Right ventricle myocardium inferior (tissue), 1 donor: ENCODE measurements at places on chromosomes 7 and 10. TPM values are rescaled to one million over a fixed set of nuclear protein-coding genes. Genes with fewer than 3 reads are reported as not detected.

DNA sequence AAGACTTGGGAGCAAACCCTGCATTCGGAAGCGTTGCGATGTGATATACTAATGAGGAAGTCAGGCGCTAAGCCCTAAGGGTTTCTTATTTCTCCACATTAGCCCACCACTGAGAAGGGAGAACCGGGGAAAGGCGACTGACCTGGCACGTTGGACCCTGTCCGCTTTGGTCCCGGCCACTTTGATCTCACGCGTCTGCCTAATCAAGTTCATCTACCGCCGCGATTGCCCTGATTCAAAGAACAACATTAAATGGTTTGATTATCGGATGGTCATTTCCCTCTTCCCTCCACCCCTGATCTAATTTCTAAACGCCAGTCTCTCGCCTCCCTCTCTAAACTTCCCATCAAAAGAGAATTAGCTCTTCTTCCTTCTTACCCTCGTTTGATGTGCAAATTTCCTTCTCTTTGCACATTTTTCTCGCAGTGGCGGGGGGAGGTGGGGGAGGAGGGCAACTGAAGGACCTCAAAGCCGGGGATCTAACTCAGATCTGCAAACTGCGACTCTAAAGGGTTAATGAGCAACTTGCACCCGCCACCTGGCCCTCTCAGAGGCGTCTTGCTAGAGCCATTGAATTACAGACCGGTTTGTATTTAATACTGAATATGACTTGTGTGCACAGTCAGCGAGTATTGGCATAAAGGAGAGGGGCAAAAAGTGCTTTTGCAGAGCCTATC lies 687 bp upstream of the DKK1 start:
- no peak for DNase-seq

DNA sequence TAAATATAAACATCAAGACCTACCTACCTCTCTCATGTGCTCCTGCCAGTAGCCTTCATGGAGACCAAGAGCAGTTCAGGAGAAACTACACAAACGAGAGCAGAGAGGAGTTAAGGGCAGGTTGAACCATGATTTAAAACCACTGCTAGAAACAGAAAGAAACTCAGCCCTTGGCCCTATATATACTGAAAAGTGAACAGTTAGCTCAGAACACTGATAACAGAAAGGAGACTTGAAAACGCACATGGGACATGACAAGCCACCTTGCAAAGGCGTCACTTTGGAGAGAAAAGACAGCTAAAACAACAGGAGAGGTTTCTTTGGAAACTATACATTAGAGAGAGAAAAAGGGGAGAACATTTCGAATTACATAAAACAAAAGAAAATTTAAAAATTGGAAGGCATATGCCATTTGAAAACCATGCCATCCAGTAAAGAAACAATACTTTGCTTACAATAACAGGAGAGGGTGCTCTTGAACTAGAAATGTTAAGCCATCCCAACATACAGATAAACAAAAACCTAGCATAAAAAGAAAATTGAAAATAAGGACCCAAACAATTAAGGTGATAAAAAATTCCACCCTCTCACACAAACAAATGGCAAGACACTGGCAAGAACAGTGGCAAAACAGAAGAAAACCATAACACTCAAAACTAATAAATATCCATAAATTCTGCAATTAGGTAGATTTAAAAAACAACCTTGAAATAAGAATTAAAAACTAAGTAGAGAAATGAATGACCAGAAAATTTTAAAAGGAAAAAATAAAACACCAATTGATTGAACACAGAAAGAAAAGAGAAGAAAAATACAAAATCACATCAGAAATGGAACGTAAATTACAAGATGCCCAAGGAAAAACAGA lies 232.7 kb downstream of the IMMP2L start:
- DNase-seq: no peak

- no peak for DNase-seq
Observed at GRCh38 chr7:68065581-68065980, 1068.9 kb downstream of the TYW1 start.

GRCh38 chr7:51045319-51046102 lies 262.8 kb upstream of the GRB10 start:
- no peak for DNase-seq

DNA sequence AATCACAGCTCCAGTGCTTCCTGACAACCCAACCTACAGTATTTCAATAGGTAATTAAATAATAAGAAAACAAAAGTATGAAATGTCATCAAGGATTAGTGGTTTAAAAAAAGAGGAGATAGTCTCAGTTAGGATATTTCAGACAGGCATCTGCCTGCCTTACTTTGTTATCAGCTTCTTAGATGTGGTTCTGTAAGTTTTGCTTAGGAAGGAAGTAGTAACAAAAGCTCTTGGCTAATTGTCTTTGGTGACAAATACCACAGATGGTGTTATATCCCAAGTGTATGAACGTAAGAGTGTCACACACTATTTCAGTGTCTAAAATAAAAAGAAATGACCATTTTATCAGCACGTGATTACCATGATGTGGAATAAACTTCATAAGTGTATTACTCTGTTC lies 9.8 kb upstream of the ACTA2 start:
- DNase-seq: no peak

CRHR2 gene
- 0.35 TPM for total RNA-seq

TMEM270 gene
- total RNA-seq: not detected

CFAP43 gene
- total RNA-seq: 0.19 TPM

GRB10 gene
- total RNA-seq: 34.7 TPM

DNA sequence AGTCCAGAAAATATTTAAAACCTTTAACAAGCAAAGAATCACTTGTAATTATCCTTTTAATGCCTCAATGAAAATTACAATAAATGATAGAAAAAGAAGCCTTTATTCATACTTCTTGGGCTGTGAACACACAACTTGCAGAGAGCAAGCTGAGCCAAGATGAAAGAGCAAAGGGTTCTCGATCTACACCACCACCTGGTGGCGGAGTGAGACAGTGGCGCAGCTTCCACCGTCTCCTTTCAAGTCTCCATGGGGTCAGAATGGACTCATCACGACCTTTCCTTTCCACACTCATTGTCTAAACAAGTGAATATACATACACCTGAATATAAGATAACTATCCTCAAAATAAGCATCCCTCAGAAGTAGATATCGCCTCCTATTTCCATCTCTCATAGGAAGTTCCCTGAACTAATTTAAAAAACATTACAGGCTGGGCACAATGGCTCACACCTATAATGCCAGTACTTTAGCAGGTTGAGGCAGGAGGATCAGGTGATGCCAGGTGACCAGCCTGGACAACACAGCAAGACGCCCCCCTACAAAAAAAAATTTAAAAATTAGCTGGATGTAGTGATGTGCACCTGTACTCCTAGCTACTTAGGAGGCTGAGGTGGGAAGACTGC lies 40.7 kb downstream of the ATE1 start:
- no peak for DNase-seq

- no peak for DNase-seq
Observed at GRCh38 chr10:121659236-121659635, 61.0 kb upstream of the FGFR2 start.

SKIDA1 gene
- total RNA-seq: 2.6 TPM

ZNF488 gene
- total RNA-seq: not detected

DNA sequence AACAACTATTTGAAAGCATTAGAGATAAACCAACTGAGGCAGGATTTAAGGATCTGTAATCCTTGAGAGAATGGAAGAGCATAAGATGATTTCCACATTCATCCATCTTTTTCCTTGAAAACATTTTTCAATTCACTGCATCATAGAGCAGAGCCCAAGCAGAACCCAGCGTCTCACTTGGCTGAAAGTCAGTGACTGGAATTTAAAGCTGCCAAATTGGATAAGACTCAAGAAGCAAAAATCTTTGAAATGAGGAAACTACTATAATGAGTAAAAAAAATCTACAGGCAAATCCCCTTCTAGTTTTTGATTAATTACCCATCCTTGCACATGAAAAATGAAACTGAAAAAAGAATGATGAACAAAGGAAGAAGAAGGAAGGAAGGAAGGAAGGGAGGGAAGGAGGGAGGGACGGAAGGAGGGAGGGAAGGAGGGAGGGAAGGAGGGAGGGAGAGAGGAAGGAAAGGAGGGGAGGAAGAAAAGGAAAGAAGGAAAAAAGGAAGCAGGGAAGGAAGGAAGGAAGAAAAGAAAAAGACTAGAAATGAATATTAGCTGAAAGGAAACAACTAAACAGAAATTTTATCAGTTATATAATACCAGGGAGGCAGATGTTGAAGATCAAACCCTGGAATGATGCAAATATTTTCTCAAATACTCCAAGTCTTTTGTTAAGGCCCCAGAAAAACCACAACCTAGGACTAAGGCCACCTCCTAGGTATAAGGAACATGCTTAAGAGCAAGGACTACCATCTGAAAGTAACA lies 336.3 kb upstream of the MAGI2 start:
- DNase-seq: no peak

GRCh38 chr10:101466016-101466912 lies 112.3 kb downstream of the BTRC start:
- no peak for DNase-seq

PFKFB3 gene
- 28.1 TPM for total RNA-seq

DNA sequence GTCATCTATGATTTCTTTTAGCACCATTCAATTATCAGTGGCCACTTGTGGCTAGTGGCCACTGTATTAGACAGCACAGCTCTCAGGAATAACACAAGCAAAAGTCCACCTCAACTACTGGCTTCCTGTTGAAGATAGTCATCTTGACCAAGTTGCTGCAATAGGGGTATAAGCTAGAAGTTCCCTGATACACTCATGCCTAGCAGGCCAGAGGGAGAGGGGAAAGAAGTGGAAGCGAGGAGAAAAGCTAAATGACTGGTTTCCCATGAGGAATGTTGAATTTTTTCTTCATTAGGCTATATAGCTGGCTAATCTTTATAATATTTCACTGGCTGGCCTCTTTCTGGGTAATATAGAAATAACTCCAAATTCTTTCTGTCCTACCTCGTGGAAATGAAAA lies 327.5 kb upstream of the MEOX2 start:
- DNase-seq: no peak

DNA sequence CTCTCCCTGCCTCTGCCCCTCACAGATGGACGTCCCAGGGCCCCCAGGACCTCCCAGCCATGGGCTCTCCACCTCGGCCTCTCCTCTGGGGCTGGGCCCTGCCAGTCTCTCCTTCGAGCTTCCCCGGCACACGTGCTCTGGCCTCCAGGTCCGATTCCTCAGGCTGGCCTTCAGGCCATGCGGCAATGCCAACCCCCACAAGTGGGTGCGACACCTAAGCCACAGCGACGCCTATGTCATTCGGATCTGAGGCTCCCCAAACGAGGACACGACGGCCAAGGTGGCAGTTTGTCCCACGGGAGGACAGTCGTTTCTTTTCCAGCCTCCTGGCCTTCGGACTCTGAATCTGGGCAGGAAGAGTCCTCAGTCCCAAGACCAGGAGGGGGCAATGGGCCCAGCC lies 5.2 kb downstream of the AP4M1 start:
- no peak for DNase-seq

DNA sequence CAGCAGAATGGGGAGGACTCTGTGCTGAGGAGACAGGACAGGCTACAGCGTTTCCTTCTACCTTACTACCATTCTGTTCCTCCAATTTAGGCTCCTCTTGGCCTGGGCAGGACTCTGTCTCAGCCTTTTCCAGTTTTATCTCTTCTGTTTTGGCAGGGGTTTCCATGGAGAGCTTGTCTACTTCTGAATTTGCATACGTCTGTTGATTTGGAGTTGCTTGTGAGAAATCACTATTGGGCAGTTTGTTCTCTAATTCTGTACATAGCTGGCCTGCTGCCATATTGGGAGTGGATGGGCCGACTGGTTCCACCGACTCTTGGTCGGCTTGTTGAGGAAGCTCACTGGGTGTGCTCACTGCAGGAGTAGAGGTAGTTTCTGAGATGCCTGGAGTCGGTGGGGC lies 136.8 kb downstream of the GALNT11 start:
- no peak for DNase-seq

DNA sequence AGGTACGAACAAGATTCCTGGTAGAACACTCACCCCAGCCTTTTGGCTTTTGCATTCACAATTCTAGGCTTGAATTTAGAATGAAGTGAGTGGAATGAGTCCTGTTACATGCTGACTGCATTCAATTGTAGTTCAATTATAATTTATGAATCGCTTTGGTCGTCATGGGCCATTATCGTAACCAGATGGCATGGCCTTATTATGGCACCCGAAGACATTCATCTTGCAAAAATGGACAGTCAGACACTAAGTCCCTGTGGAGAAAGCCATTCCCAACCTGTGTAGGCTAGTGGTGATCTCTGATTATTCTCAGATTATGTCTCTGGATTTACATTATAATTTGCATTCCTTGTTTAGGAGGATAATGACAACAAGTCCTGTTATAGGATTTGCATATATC lies 292.4 kb upstream of the NPSR1 start:
- no peak for DNase-seq

DNA sequence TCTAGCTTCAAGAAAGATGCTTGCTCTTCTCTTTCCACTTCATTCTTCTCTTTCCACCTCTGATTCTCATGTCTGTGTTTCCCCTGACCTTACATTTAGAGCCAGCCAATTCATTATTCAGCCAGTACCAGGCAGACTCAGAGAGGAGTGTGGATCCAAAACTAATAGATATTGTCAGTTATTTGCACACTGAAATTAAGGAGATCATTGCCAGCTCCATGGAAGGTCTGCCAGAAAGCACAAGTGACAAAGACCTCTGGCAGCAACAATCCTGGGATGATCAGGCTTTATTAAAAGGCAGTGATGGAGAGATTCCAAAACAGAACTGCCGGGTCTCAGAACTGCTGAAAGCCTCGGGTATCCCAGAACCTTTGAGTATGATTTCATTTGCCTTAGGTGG lies 749.4 kb downstream of the XPNPEP1 start:
- DNase-seq: no peak

DNA sequence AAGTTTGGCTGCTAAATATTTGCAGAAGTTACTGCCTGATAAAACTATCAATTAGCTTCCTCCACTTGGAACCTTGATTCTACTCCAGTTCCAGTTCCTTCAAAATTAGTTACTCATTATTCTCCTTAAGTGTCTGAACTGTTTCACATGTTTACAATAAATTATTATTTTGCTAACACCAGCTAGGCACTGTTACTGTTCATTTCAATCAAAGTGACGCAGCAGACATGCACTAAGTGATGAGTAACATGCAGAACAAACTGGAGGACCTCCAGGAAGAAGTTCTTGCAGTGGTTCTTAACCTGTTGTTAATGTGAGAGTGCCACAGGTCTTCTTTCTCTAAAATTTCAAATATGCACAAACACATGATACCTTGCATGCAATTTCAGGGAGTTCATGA lies 491.8 kb upstream of the SEMA3A start:
- DNase-seq: no peak
